Right cardiac atrium (tissue), 5 donors: ENCODE measurements at places on chromosomes 7 and 10. TPM values are rescaled to one million over a fixed set of nuclear protein-coding genes. Genes with fewer than 3 reads are reported as not detected.

DNA sequence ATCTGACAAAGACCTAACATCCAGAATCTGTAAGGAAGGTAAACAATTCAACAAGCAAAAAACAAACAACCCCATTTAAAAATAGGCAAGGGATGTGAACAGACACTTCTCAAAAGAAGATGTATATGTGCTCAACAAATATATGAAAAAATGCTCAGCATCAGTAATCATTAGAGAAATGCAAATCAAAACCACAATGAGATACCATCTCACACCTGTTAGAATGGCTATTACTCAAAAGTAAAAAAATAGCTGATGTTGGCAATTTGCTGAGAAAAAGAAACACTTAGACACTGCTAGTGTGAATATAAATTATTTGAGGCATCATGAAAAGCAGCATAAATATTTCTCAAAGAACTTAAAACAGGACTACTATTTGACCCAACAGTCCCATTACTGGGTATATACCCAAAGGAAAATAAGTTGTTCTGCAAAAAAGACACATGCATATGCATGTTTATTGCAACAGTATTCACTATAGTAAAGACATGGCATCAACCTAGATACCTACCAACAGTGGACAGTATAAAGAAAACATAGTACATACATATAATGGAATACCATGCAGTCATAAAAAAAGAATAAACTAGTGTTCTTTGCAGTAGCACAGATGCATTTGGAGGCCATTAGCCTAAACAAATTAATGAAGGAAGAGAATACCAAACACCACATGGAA is 980.1 kb downstream of the KCNMA1 start:
- no peak for DNase-seq

- no peak for DNase-seq
Observed at GRCh38 chr10:22628309-22628708, 86.1 kb downstream of the PIP4K2A start.

DNA sequence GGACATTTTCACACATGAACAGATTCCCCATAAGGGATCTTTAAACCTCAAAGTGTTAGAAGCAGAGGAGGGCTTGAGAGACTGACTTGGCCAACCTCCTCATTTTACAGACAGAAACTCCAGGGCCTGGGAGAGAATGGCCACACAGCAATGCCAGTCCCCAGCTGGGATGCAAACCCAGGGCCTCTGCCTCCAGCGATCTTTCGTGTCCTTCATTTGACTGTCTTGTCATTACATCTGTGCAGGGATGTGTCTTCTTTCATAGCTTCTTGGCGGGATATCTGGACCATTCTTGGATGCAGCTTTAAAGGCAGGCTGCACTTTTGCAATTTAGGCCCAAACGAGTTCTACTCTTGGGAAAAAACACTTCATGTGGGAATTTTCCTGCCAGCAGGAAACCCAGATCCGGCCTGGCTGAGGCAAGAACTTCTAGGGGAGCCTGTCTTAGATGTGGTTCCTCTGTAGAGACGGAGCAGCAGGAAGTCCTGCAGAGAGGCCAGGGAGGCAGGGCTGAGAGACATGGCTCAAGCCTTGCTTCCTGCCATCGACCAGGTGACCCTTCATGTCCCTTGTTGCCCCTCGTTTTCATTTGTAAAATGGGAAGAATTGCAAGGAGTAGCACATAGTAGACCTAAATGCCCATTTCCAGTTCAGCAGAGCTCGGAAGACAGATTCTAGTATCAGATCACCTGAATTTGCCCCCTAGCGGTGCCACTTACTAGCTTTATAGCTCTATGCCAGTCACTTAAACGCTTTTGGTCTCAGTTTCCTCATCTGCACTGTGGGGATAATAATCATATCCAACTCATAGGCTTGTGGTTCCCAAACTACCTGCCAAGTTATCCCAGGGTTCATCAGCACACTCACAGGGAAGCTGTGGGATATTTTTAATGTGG is 43.9 kb upstream of the SLC29A3 start:
- DNase-seq = no peak

Gene SLC39A12
- polyA plus RNA-seq = 0.05 TPM

Gene SPDYE5
- not detected for polyA plus RNA-seq

Gene C10orf53
- polyA plus RNA-seq = not detected

DNA sequence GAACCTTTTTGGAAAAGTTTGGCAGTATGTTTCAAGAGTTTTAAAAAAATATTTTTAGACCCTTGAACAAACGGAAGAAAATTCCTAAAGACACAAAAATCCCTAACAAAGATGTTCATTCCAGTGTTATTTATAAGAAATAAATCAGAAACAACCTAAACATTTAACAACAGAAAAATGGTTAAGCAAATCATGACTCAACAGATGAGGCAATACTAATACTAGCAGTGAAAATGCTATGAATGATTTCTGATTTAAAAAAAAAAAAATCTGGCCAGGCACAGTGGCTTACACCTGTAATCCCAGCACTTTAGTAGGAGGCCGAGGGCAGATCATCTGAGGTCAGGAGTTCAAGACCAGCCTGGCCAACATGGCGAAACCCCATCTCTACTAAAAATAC is 61.0 kb downstream of the ARHGAP12 start:
- DNase-seq = no peak

Gene VAX1
- not detected for polyA plus RNA-seq

DNA sequence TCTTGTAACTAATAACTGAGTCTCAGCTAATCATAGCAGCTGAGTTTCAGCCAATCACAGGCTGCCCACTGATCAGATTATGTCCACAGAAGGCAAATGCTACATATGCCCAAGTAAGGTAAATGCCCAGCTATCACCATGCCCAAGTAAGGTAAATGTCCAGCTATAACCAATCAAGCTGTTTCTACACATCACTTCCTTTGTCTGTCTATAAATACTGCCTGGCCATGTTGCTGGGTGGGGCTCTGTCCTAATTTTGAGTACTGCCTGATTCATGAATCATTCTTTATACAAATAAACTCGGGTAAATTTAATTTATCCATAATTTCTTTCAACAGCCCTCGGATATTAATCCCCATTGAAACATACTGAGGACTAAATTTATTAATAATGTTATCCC is 312.4 kb downstream of the CACNA2D1 start:
- no peak for DNase-seq

DNA sequence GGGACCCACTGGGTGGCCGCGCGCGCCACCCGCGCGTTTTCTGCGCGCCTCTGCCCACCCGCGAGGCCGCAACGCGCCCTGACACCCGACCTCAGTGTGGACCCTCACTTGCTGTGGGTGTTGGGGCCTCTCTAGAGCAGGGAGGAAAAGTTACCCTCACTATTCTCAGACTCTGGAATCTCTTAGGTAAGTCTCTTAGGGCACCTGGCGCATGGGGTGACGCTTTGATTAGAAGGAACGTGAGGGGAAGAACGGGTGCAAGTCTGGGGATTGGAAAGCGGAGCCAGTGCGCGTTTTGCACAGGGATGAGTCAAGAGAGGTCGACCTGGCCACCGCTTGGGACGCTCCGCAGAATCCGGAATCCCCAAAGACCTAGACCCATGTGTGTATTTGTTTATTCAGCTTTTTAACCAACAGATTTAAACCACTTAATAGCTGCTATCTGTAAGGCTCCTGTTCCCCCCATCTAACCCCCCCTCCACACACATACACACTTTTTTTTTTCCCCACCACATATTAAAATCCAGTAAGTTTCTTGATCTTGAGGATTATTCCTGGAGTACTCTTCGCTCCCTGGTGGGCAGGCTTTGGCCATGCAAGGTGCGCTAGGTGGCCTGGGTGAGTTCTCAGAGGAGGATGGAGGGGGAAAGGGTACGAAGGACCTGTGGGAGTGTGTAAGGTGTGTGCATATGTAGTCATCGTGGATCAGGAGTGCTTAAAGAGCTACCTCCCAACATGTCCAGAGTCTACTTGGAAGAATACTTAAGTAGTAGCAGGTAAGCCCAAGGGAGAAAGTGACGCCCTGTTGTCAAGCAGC is 169.1 kb upstream of the PPP1R3A start:
- no peak for DNase-seq

- DNase-seq = no peak
Observed at GRCh38 chr7:22667562-22668239, 59.3 kb upstream of the IL6 start.

Gene NXPH1
- polyA plus RNA-seq = not detected

Gene EPDR1
- polyA plus RNA-seq = 13.9 TPM

Gene PRKG1
- polyA plus RNA-seq = 16.6 TPM

Gene GPR85
- 4.4 TPM for polyA plus RNA-seq

Gene LRGUK
- polyA plus RNA-seq = not detected

Gene LIPM
- not detected for polyA plus RNA-seq

Gene AASS
- 9.1 TPM for polyA plus RNA-seq

Gene TMEM139
- polyA plus RNA-seq = 10.9 TPM

Gene VCL
- 74.6 TPM for polyA plus RNA-seq

DNA sequence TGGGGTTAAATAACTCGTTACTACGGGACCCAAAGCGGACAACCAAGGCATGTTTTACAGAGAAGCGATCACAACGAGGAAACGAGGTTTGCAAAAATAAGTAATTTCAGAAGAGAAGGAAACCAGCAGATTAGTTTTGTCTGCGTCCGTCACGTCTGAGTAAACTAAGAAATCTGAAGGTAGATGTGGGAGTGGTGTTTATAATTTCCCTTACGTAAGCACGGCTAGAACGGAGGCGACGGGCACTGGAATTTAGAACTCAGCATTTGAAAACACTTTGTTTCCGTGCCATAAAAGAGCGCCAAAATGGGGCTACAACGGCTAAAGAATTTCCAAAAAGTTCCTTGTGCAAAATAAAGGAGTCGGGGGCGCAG is 718 bp upstream of the UMAD1 start:
- no peak for DNase-seq

DNA sequence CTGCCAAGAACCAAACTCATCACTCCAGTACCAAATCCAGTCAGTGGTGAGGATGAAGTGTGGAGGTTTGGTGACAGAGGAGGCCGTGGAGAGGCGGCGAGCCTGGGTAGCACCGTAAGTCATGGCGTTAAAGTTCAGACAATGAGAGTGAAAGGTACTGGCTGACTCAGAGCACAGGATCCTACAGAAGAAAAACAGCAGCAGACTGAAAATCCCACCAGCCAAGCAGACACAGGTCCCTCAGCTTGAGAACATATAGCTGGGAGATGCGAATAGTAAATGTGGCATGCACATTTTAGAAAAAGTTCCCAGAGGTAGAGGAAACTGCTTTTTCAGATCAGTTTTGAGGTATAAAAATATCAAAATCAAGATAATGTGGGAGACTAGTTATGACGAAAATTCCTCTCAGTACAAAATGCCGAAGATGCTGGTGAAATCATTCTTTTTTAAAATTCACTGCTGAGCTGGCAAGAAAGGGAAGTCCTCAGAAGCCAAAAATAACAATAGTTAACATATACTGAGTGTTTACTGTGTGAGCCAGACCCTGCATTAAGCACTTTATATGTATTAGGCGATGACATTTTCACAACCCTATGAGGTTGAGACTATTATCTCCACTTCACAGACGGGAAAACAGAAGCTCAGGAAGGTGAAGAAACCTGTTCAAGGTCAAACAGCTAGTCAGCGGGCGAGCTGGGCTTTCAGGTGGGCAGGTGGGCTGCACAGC is 20.9 kb downstream of the PARP12 start:
- no peak for DNase-seq

Gene C10orf143
- polyA plus RNA-seq = 4.0 TPM

Gene VSTM2A
- not detected for polyA plus RNA-seq

DNA sequence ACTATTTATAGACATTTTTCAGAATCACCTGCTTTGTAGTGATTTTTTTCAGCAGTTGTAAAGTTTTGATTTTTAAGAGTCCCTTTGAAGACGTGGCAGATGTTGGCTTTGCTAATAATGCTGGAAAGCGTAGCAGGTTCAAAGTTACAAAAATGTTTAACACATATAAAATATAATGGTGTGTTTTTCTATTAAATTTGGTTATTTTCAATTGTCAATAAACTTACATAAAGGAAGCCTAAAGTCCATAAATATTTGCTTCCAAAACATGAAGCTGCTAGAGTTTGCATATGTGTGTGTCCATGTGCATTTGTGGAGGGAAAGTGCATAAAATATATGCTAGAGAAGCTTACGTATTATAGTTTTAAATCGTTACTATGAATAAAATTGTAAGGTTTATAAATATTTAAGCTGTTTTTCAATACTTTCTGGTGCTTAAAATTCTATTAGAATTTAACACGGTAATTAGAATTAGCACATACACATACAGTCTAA is 3.7 kb downstream of the MEOX2 start:
- no peak for DNase-seq

GRCh38 chr7:83708531-83708930 is 59.6 kb upstream of the SEMA3E start:
- no peak for DNase-seq

DNA sequence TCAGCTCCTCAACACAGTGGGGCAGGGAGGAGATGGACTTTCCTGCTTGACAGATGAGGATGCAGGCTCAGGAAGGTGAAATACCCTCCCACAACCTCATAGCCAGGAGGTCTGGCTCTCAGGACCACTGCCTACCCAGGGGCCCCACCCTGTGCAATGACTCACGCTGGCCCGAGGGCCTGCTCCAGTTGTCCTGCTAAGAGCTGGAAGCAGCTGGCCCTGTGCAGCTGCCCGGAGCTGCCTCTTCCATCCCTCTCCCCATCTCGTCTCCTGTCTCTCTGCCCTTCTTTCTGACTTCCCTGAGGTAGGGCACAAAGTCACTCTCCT is 123.9 kb downstream of the ZMIZ1 start:
- peak; percentile 75 for DNase-seq

Gene ZP3
- polyA plus RNA-seq = 0.77 TPM

Gene CRTAC1
- 7.3 TPM for polyA plus RNA-seq

Gene TMEM120A
- polyA plus RNA-seq = 88.7 TPM

GRCh38 chr10:8279598-8279997 is 225.1 kb downstream of the GATA3 start:
- DNase-seq = no peak

Gene UPK3B
- polyA plus RNA-seq = 0.23 TPM

- DNase-seq = no peak
Observed at GRCh38 chr7:92806496-92806895, 29.9 kb downstream of the CDK6 start.

GRCh38 chr7:41828911-41829310 is 126.0 kb upstream of the INHBA start:
- DNase-seq = no peak

Gene LRIT2
- not detected for polyA plus RNA-seq

DNA sequence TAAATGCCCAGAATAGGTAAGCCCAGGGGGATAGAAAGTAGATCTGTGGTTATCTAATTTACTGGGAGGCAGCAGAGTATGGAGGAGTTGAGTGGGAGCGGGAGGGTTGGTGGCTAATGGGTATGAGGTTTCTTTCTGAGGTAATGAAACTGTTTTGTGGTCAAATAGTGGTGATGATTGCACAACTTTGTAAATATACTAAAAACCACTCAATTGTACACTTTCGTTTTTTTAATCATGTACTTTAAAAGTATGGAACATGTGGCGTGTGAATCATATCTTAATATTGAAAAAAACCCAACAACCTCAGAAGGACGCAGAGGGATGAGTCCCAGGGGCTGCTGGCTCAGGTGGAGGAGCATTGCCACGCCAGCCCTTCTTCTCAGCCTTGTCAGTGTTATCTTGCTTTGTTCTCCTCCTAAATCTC is 118.1 kb downstream of the WDR11 start:
- no peak for DNase-seq
